ENCODE measurements at places on chromosomes 4 and X.

DNA sequence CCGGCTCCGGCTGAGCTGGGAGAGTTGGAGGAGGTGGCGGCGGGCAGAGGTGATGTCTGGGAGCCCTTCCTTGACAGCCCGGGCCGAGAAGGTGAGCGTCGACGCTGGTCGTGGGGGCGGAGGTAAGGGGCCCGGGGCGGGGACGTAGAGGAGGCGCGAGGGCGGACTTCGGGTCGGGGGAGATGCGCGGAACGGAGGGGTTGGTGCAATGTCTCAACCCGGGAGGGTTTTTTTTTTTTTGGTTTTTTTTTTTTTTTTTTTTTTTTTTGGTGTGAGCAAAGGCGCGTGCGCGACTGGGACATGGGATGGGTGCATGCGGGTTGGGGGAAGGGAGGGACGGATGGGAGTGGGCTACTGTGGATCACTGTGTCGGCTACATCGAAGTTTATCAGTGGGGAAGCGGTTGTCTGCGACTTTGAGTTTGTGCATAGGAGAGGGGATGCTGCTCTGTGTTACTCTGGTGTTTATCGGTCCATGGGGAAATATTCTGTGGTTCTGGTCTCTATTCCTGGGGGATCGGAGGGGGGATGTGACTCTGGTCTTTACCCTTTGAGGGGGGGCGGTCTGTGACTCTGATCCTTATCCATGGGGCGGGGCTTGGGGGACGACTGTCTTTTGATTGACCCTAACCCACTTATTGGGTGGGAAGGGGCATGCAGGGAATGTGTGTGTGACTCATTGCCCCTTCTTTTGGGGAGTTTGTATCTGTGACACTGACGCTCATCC is 537 bp downstream of the RBM10 start:
- no peak for DNase-seq

DNA sequence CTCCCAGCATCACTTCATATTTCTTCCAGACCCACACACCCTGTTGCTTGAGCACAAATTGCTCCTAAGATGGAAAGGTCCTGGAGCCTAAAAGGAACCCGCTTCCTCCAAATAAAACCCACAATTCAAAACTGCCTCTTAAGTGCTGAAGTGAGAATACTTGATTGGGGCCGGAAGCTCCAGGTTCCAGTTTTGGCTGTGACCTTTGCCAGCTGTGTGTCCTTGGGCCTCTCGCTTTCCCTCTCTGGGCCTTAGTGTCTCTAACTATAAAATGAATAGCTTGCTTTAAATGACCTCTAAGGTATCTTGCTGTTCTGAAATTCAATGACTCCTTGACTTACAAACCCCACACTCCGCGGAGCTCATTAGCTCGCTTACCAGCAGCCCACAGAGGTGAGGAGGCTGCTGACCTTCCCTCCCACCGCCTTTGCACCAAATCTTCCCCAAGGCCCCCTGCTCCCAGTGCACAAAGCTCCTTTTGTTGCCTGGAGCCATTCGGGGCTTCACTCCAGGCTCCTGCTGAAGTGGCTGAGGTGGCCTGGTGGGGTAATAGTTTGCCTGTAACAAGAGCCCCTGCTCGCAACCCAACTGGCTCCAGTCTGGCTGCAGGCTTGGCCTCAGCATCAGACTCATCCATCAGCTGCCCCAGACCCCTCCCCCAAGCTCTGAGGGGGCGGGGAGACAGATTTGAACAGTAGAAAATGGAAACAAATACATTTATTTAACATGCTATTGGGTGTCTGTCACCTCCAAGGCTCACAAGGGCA is 21.8 kb downstream of the STARD8 start:
- DNase-seq, result no peak

DNA sequence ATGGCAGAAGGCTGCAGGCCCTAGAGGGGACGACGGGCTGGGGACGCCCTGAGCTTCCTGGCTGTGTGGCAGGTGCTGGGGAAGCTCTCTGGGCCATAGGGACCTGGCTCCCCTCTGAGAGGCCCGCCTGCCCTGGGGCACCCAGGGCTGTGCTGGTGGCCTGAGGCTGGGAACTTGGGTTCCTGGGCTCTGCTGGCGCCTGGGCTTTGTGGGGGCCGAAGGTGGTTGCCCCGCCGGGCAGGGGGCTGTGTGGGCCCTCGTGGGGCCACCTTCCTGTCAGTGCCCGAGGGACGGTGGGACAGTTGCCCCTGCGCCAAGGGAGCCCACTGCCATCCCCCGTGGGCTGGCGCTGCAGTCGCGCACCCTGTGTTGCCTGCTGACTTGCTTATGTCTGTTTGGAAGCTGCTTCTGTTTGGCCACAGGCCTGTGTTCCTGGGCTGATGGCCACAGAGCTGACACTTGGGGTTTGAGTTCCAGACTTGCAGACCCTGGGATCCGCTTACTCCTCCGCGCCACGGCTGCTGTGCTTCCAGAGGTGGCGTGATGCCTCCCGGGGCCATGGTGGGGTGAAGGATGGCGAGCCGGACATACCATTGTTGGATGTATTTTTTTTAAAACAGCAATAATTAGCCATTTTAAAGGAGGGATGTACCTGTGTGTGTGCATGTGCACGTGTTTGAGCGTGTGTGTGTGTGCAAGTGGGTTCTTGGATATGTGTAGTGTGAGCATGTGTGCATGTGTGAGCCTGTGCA is 8.5 kb downstream of the NAT8L start:
- no peak for DNase-seq

- no peak for DNase-seq
Measured at GRCh38 chr4:99383399-99383798, 30.9 kb upstream of the ADH1C start.

GRCh38 chr4:13548059-13548983 is 4.0 kb upstream of the NKX3-2 start:
- DNase-seq, result no peak

- DNase-seq, result no peak
Measured at GRCh38 chrX:101682723-101683122, 23.1 kb upstream of the ARMCX2 start.

- DNase-seq, result no peak
Measured at GRCh38 chr4:125727931-125728330, 413.2 kb downstream of the FAT4 start.

DNA sequence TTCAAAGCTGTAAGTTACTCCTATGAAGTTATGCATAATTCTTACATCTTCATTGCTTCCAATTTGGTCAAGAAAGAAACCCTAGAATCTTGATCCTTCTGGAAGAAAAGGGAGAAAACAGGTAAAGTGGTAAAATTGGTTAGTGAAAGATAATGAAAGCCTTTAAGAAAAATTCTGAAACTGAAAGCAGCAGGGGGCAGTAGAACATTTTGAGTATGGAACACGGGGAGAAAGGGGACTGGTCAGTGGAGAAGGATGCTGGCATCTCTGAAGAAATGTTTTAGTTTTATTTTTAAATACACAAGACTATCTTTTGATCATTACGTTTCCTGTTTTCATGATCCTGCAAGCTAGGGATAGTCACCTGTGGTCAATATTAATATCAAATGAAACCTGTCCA is 54.3 kb downstream of the SLIT2 start:
- DNase-seq, result no peak

DNA sequence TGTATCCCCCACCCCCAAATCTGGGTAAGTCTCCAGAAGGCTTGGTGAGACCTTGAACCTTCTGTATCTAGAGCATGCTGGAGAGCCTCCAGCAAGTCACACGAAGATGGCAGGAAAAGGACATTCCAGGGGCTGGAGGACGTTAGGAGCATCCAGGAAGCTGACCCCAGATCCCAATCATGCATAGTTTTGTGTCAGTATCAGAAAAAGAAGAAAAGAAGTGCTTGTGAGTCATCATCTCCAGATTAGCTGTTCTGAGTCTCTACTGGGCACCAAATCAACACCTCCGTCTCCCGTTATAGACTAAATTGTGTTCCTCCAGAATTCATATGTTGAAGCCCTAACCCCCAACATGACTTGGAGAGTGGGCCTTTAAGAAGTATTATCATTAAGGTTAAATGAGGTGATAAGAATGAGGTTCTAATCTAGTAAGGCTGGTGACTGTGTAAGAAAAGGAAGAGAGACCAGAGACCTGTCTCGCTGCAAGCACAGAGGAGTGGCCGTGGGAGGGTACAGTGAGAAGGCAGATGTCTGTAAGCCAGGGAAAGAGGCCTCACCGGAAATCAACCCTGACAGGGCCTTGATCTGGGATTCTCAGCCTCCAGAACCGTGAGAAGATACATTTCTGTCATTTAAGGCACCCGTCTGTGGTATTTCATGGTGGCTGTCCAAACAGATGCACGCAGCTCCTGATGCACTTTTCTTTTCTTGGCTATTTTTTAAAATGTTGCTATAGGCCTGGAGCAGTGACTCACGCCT is 38.1 kb upstream of the CLDN24 start:
- no peak for DNase-seq

GRCh38 chr4:4432341-4433125 is 45.6 kb downstream of the NSG1 start:
- no peak for DNase-seq

GRCh38 chr4:42817913-42818312 is 74.6 kb upstream of the GRXCR1 start:
- no peak for DNase-seq
